ENCODE measurements at places on chromosomes 7 and 10.

GRCh38 chr7:130262448-130262847 lies 4.2 kb upstream of the CPA2 start:
- DNase-seq = no peak

DNA sequence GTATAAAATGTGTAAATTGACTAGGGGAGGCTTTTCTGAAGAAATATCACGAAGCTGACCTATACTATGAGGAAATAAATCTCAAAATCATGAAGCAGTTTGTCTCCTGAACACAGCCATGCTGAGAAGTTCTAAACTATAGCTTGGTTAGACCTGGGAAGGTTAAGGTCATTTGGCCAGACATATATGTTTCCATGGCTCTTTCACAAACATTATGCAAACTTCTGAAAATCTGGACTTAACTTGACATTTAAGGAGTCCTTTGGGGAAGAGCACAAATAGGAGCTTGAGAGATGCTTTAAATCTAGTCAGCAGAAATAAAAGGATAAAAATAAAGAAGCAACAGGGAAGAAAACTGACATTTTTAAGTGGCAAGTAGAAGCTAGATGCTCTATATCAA lies 115.9 kb upstream of the MEOX2 start:
- DNase-seq = no peak

GRCh38 chr7:9125246-9125645 lies 691.8 kb downstream of the NXPH1 start:
- DNase-seq = no peak

DNA sequence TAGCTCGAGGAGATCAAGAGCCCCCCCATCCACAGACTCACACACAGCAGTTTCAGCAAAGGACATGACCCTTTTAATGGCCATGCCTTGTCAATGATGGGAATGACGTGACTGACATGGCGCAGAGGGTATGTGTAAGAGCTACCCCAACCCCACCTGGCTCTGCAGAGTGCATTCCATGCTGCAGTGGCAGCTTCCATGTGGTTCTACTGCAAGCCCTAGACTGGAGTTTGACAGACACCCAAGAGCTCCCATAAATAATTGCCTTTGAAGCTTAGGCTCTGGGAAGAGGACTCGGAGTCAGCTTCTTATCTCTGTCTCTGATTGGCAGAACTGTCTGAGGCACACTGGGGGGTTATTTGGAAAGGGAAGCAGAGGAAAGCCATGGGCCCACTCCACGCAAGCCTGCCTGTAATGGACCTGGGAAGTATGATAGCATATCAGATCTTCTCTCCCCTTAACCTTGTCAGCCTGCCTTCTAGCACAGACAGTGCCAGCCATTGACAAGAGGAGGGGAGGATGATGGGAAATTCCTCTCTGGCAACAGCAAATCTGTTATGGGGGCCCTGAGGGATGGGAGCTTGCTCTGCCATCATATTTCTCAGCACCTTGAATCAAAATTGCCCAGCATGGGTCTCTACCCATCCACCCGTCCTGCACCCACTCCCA lies 478.5 kb upstream of the PODXL start:
- DNase-seq = no peak

GRCh38 chr7:43553999-43554398 lies 28.9 kb upstream of the STK17A start:
- no peak for DNase-seq

- no peak for DNase-seq
Observed at GRCh38 chr10:17771017-17771416, 19.0 kb downstream of the TMEM236 start.

- DNase-seq = peak; percentile 83
Observed at GRCh38 chr7:75638594-75639070, 100.1 kb downstream of the HIP1 start.

DNA sequence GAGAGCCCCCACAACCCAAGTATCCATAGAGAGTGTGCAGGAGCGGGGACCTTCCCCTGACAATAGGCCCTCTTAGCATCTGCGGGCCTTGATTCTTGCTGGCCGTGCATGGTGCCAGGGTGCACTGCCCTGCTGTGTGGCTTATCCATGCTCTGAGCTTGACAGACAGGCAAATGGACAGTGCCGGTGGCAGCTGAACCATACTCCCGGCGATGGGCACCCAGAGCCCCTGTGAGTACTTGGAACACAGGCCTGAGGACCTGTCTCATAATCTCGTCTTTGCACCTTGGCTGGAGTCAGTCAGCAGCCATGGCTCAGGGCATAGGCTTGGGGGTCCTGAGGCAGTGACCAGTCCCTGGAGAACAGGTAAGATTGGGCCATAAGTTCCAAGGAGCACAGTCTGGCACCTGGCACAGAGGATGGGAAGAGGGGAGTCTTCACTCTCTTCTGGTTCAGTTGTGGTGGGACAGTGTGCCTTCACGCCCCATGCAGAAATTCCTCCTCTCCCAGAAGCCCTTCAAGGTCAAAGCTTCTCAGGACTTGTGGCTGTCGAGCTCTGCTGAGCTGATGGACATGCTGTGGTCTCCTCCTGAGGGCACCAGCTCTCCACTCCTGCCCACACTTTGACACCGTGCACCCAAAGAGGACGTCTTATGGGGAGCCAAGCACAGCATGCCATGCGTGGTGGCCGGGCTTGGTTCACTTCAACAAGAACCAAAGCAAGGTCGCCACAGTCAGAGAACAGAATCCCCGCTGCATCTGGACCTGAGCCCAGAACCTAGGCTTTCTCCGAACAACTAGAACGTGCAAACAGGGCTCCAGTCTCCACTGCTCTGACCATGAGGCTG lies 59.4 kb upstream of the CAMK2B start:
- DNase-seq = peak; percentile 10

- no peak for DNase-seq
Observed at GRCh38 chr10:122659651-122660050, 40.0 kb downstream of the C10orf120 start.

- DNase-seq = no peak
Observed at GRCh38 chr10:131219584-131219886, 92.0 kb downstream of the TCERG1L start.

DNA sequence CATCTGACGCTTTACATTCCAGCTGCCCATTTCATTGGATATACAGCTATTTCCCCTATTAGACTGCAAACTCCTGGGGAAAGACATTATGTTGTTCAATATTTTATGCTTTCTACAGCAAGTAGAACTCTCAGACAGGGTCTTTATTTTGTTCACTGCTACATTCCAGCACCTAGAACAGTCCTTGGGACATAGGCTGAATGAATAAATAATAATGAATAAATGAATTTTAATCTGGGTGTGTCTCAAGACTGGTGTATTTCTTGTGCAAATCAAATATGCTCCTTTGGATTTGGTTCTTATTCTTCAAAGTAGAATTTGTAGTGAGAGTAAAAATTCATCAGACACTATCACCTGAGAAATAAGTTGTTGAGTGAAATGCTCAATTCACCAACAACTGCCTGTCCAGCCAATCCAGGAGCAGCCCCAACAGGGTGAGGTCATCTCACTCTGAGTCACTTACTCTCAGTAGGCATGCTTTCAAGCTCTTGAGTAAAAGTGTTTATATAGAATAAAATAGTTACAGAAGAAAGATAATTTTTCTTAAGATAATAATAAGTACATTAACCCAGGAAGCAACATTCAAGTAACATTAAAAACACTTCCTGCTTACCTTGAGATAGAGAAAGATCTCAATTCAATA lies 287.5 kb upstream of the NPVF start:
- no peak for DNase-seq

- DNase-seq = no peak
Observed at GRCh38 chr7:47739301-47739875, 157.5 kb upstream of the TNS3 start.

DNA sequence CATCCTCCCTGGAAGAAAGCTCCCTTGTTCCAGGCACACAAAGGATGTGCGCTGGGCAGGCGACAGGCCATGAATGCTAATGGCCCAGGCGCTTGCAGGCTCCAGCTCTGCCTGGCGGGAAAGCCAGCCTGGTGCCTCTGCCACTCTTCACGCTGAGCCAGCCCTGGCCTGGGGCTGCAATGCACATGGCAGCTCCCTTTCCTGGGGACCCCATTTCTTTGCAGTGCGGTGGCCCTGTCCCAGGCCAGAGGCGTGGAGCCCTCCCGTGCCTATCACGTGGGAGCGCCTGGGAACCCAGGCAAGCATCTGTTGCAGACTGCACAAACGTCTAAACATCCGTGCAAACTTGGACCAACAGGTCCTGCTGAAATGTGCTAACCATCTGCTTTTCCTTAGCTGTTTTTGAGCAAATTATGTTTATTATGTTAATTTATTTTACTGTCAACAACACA lies 152.1 kb upstream of the LYZL2 start:
- no peak for DNase-seq

GRCh38 chr7:151148319-151149259 lies 18.9 kb downstream of the GBX1 start:
- DNase-seq = no peak

DNA sequence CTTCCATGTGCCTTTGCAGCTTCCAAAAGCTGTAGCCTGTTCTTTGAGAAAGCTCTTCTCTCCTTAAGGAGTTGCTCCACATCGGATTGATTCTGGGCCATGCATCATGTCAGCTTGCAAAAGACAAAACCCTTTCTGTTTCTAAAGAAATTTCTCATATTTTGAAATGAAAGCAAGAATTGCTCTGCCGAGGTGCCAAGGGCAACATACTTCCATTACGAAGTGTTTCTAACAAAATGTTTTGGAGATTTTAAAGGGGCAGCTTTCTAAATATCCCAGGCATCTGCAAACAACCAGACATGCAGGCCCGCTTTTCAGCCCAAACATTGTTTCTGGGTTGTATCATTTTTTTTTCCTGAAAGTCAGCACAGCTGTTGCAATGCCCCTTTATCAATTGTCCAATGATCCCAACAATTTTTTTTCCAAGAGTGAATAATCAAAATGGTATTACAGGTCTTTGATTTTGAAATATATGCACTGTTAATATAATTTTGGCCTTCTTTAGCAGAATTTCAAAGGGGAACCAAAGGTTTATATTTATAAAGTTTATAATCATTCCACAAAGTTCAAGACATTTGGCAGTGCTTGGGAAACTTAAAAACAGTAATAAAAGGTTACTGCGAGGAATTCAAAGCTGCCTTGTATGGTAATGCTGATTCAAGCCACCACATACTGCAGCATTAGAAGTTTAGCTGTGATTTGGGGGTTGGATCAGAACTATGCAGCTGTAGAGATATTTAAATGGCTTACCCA lies 61.0 kb downstream of the TES start:
- DNase-seq = no peak
